Dorsolateral prefrontal cortex (tissue), 122 donors: ENCODE measurements at places on chromosomes 3 and 15. TPM values are rescaled to one million over a fixed set of nuclear protein-coding genes. Genes with fewer than 3 reads are reported as not detected.

The INKA1 gene
- total RNA-seq = 5.4 TPM

The GP5 gene
- total RNA-seq = not detected

The CADPS gene
- total RNA-seq = 269 TPM

The PP2D1 gene
- not detected for total RNA-seq

The CLDN18 gene
- total RNA-seq = not detected

The ISLR2 gene
- total RNA-seq = 25.2 TPM

DNA sequence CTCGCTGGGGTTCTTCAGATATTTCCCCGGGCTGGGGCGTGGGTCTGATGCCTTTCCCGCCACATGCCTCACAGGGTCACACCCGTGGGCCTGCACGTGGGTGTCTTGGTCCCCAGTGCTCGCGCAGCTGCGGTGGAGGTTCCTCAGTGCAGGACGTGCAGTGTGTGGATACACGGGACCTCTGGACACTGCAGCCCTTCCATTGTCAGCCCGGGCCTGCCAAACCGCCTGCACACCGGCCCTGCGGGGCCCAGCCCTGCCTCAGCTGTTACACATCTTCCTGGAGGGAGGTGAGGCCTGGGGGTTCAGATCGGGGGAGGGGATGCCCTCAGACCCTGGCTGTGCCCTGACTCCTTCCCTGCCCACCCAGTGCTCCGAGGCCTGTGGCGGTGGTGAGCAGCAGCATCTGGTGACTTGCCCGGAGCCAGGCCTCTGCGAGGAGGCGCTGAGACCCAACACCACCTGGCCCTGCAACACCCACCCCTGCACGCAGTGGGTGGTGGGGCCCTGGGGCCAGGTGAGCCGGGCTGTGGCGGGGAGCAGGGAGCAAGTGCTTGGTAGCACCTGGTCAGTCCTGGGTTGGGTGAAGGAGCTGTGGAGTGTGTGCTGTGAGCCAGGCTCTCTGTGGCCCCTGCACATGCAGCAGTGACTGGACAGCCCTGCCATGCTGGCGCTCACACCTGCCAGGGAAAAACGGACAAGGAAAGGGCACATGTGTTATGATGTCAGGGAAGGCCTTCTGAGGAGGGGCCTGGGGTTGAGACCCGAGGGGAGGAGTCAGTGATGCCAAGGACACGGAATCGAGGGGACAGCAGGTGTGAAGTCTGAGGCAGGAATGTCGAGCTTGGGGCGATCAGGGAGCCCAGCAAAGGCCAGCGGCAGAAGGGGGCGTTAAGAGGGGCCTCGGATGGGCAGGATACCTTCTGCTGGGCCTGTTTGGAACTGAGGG lies 88.9 kb downstream of the TBC1D2B start:
- no peak for DNase-seq

DNA sequence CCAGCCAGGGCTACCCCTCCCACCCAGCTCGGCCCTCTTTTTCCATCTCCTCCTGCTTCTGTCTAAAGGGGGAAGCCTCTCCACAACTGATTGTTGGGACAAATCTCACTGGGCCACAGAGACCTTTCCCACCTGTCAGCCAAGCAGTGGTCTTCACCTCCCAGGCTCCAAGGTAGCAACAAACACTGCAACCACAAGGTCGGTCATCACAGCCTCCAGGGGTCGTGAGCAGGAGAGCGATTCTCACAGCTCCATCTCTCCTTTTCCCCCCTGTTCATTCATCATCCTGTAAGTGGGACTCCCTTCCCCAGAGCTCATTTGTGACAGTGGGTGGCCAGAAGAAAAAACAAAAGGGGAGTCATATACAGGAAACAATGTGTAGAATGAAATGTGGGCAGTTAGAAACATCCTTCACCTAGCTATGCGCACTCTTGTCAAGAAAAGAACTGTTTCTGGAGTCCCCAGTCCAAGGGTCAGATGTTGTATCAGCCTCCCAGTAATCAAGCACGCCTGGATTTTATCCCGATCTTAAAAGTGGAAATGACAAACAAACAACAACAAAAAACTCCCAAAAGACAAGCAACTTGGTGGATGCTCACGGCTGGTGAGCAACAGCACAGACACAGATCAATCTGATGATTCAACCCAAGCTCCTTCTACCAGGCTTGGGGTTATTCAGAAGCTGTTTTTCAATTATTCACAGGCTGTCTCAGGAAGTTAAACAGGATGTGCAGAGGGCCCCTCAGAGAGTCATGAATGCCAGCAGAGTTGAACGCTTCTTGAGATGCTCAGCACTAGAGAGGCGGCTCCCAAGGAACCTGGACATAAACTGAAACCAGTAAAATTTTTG lies 22.4 kb downstream of the LYZL4 start:
- DNase-seq = no peak

GRCh38 chr15:38271895-38272294 lies 19.3 kb downstream of the SPRED1 start:
- no peak for DNase-seq

GRCh38 chr15:70486451-70487386 lies 276.6 kb downstream of the UACA start:
- no peak for DNase-seq

DNA sequence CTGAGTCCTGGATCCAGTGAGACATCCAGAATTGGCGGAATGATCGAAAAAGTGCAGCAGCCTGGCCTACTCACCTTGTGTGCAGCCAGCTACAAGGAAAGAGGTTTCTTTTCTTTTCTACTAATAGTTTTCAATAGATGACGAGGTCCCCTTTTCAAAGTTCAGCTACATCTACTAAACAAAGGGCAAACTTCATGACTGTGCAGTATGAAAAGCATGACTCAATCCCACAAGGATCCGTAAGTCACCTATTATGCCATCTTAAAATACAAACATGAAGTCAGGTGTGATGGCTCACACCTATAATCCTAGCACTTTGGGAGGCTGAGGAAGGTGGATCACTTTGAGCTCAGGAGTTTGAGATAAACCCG lies 16.7 kb downstream of the MIX23 start:
- DNase-seq = no peak
